ENCODE measurements at places on chromosomes 16 and 17.

DNA sequence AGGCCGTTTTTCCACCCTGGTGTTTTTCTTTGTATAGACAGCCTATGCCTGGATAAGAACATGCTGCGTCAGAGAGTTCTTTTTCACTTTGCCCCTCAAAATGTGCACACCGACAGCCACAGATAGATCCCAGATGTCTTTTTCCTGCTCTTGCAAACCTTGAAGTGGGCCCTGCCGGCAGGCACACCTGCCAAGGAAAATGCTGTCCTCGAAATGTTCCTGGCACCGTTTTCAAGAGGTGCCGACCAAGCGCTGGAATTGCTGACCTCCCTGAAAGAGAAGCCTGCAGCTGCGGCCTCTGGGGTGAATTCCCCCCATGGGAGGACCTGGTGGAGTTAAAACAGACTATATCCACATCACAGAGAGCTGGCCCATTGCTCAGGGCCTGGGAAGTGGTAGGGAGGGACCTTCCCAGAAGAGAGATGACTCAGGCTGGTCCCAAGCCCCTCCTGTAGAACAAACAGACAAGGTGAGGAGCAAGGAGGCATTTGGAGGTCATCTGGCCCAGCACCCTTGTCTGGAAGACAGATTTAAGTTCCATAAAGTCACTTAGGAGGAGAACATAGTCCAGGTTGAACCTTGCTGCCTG lies 668.1 kb downstream of the MAF start:
- DNase-seq = no peak

- no peak for DNase-seq
Observed at GRCh38 chr17:82028966-82029365, 2.5 kb upstream of the RAC3 start.

- DNase-seq = peak; percentile 89
Observed at GRCh38 chr16:72787514-72788268, 260.2 kb downstream of the ZFHX3 start.

DNA sequence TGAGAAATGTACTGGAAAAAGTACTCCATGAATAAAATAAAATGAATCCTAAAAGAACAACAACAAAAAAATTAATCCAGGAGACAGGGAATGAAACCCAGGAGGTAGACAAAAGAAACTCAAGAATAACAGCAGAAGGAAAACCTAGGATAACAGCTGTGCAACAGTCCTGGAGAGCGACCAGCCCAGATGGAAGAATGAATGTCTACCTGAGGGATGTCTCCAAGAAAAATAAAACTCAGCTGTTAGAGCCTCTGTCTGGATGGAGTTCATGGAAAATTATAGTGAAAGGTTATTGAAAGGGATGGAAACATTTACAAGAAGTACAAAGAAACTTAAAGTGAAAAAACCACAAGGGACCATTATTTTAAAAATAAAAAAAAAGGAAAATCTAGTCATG lies 135.8 kb upstream of the CA10 start:
- no peak for DNase-seq

DNA sequence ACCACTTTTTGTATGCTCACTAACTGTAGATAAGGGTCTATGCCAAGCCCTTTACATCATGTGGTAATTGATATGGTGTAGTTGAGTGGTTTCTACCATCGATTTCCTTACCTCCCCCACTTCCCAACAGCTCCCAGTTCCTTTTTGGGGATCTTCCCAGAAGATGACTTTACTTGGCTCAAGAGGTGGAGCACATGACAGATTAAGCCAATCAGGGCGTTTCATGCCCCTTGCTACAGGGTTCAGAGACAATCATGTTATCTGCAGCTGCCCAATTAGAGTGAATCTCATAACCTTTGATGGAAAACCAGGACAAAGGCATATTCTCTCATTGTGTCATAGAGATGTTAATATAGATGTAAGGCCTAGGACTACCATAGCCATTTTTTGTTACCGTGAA lies 16.2 kb upstream of the BMERB1 start:
- no peak for DNase-seq

DNA sequence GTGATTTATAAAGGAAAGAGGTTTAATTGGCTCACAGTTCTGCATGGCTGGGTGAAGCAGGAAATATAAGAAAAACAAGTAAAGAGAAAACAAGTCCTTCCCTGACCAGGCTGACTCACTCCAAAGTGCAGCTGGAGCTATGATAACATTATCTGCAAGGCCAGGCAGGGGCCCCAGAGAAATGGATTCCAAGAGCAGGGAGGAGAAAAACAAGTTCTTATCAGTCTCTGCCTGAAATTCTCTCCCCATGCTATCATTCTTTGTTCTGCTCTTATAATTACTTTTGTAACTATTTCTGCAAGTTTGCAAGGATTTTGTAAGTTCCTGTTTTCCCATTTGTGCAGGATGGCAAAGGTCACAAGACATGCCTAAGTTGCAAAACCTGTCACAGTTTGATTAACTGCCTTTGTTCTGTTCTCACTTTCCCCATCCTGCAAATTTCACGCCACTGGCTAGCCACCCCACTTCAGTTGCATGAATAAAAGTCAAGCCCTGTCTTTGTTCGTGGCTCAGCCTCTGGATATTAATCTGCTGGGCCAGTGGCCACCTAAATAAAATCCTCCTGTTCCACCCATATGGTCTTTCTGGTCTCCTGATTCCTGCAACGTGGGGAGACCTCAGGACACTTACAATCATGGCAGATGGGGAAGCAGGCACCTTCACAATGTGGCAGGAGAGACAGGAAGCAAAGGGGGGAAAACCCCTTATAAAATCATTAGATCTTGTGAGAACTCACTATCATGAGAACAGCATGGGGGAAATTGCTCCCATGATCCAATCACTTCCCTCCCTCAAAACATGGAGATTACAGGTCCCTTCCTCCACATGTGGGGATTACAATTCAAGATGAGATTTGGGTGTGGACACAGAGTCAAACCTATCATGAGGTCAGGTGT lies 13.1 kb downstream of the ABCA9 start:
- no peak for DNase-seq

- DNase-seq = no peak
Observed at GRCh38 chr16:66717112-66717675, 20.7 kb upstream of the CMTM4 start.

DNA sequence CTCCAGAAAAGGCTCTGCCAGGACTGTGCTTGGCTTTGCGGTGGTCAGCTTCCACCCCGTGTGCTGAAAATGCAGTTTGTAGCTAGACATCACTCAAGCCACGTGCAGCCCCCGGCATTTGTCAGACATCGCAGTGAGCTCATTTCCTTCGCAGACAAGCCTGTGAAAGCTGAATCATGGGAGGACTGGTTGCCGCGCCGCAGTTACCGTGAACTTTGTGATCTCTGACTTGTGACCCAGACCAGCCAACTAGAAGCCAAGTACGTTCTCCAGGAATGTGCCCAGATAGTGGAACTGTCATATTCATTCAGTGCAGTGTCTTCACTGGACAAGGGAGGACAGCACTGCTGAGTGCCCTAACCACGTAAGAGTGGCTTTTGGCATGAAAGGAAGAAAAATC lies 58.1 kb downstream of the NDE1 start:
- no peak for DNase-seq

GRCh38 chr17:35257208-35257659 lies 14.4 kb downstream of the SLFN5 start:
- no peak for DNase-seq

GRCh38 chr17:32875923-32876416 lies 954 bp downstream of the MYO1D start:
- no peak for DNase-seq

DNA sequence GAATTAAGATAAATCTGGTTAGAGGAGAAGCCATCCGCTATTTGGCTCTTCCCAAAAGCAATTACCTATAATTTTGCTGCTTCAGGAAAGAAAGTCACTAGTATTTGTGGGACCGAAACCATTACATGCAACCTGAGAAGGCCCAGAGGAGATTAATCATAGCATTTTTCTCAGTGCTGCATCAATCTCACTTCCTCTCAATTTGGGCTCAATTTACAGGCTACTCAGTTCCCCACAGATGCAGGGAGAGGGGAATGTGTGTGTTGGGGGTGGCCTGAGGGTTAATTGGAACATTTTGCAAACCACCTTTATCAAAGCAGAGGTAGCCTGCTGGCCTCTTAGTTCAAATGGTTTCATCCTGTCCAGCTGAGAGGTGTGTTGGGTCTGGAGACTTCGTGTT lies 394.7 kb upstream of the ASIC2 start:
- DNase-seq = no peak

Measured in GM13976 (cell line).